ENCODE measurements at places on chromosomes 11 and 22. TPM values are rescaled to one million over a fixed set of nuclear protein-coding genes. Genes with fewer than 3 reads are reported as not detected.

The DSCAML1 gene
- total RNA-seq: 0.42 TPM

The MS4A6A gene
- total RNA-seq: not detected

The SAA4 gene
- not detected for total RNA-seq

The P2RX6 gene
- total RNA-seq: 0.42 TPM

The MAP6 gene
- total RNA-seq: 0.30 TPM

The SMC1B gene
- 0.68 TPM for total RNA-seq

The CCDC188 gene
- not detected for total RNA-seq

The FAM180B gene
- total RNA-seq: 0.21 TPM

The CCDC179 gene
- not detected for total RNA-seq

The JAML gene
- total RNA-seq: 142 TPM

The NTM gene
- total RNA-seq: not detected

The FGF19 gene
- total RNA-seq: not detected

The MMP3 gene
- not detected for total RNA-seq

The RIMBP3B gene
- 0.05 TPM for total RNA-seq

The SCARF2 gene
- 0.54 TPM for total RNA-seq

The MCM5 gene
- total RNA-seq: 271 TPM

The DKK3 gene
- not detected for total RNA-seq

The SLC35E4 gene
- 5.0 TPM for total RNA-seq

The CNTN5 gene
- total RNA-seq: not detected

The LMO2 gene
- not detected for total RNA-seq

The AMPD3 gene
- total RNA-seq: 8.8 TPM

The NXPE2 gene
- total RNA-seq: not detected

The CRACR2B gene
- total RNA-seq: 14.1 TPM

The TUBA8 gene
- total RNA-seq: 1.7 TPM

The RFPL2 gene
- 0.41 TPM for total RNA-seq

The IL17REL gene
- total RNA-seq: not detected

All from activated CD8-positive, alpha-beta memory T cell treated with anti-CD3 and anti-CD28 coated beads, Interleukin-2, amount 10 ng/mL, durations not matched to agents 7 days and 5 days (primary cell).